ENCODE measurements at places on chromosomes 16 and 17. TPM values are rescaled to one million over a fixed set of nuclear protein-coding genes. Genes with fewer than 3 reads are reported as not detected.

The SLC13A5 gene
- polyA plus RNA-seq: not detected

The CD300LG gene
- polyA plus RNA-seq: 37.2 TPM

The PDILT gene
- not detected for polyA plus RNA-seq

The SDR42E1 gene
- polyA plus RNA-seq: 0.11 TPM

The SLC4A1 gene
- polyA plus RNA-seq: 0.03 TPM

The PLXDC1 gene
- polyA plus RNA-seq: 13.3 TPM

The CYGB gene
- polyA plus RNA-seq: 16.7 TPM

The DPEP1 gene
- not detected for polyA plus RNA-seq

The NPIPB9 gene
- polyA plus RNA-seq: 0.18 TPM

The ITGAL gene
- polyA plus RNA-seq: 1.3 TPM

The NOD2 gene
- 0.71 TPM for polyA plus RNA-seq

- no peak for DNase-seq
Measured at GRCh38 chr17:82091264-82092066, 6.6 kb downstream of the FASN start.

DNA sequence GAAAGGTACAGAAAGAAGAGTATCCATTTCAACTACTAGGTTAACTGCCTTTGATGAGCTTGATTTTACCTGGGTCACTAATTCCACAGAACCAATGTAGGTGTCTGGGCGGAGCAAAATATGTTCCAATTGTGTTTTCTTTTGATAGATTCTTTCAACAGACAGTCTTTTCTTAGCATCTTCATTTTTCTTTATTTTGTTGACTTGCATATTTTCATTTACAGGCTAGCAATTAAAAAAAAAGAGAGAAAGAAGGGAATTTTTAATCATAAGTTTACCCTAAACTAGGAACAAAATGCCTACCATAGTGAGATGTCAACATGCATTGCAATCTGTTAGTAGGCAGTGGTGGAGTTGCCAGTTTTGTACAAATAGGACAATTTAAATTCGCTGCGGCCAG, 1.0 kb downstream of the TOP2A start:
- DNase-seq: no peak

DNA sequence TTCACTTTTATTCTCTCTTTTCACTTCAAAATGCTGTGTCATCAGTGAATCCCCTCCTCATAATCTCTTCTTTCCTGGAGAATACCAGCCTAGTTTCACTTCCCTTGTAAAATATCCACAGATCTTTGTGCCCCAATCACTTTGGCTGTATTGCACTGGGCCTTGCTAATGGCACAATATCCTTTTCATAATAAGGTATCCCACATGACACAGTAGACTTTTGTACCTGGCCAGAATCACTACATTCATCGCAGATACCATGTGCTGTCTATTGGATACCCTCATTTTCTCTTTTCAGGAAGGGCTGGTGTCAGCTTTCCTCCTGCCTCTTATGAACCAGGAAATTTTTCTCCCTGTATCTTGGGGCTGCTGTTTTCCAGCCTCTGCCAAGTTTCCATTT, 25.7 kb upstream of the TOX3 start:
- no peak for DNase-seq

GRCh38 chr17:73895157-73895556, 250.9 kb upstream of the SDK2 start:
- DNase-seq: no peak

GRCh38 chr17:32481193-32481592, 5.6 kb upstream of the CDK5R1 start:
- no peak for DNase-seq

GRCh38 chr17:67390646-67391361, 13.7 kb downstream of the PITPNC1 start:
- peak; percentile 57 for DNase-seq

- DNase-seq: no peak
Measured at GRCh38 chr16:56866955-56867830, 2.2 kb downstream of the SLC12A3 start.

DNA sequence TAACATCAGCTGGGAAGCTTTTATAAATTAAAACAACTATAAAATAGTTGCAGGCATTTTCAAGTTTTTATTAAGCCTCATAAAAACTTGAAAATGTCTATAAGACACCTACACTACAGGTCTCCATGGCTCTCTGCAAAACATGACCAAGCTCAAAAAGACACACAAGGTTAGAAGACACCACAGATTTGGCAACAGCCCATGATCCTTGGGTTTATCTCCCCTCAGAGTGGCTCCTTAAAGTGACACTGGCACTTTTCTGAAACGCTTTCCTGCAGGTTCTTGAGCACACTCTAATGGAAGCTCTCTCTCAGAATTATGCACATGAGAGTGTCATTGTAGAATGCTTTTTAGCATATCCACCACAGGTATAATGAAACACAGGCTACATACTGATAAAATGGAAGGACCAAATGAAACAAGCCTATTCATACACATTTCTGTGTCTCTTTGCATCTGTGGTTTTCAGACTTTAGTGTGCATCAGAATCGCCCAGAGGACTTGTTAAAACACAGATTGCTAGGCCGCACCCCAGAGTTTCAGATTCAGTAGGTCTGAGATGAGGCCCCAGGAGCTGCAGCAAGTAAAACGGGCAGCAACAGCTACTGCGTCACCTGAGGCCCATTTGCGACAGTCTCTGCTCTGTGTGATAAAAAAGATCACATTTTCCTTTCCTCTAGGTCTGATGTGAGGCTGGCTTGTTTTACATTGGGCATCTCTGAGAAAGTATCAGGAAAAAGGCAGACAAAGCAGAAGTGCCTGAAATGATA, 75.0 kb upstream of the WSB1 start:
- DNase-seq: no peak

DNA sequence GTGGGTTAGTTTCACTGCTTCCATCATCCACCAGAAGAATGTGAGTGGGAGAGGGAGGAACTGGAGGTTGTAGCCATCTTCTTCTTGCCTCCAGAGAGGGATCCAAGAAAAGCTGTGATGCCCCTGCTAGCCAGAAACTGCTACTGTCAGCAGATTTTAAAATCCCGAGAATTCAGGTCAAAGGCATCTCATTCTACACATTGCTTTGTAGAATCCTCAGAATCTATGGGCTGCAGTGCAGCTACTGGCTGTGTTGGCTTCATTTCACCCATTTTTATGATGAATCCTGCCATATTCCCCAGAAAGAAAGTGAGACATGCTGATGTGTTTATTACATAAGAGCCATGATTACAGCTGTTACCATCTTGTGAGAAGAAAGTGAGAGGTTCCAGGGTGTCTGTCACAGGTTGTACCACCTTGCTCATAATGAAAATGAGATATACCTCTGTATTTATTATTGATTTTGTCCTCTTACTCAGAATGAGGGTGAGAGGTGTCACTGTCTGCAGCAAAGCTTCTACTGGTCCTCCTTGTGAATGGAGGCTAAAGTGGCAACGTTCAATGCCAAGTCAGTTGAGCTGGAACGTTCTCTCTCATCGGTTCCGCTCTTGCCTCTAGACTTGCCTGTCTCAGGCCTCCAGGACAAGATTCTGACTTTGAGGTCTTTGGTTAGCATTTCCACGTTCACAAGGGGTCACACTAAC, 50.1 kb upstream of the MYH10 start:
- no peak for DNase-seq

DNA sequence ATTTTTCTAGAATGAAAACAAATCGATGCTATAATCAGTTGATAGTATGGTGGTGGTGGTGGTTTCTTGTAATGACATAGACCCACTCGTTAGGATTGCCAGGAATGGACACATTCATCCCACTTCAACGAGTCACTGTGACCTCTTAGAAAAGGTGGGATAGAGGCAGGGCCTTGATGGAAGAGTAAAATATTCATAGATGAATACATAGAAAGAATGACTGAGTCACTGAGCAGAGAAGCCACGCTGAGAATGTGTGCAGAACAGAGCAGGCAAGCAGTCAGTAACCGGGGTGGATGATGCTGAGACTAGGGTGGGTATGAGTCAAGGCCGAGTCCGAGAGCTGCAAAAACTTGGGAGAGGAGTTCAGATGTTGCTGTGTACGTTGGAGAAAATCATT, 129.9 kb downstream of the PITPNC1 start:
- no peak for DNase-seq

- no peak for DNase-seq
Measured at GRCh38 chr17:8419305-8419704, 16.4 kb upstream of the NDEL1 start.

- no peak for DNase-seq
Measured at GRCh38 chr16:84430860-84431259, 62.5 kb downstream of the ATP2C2 start.

DNA sequence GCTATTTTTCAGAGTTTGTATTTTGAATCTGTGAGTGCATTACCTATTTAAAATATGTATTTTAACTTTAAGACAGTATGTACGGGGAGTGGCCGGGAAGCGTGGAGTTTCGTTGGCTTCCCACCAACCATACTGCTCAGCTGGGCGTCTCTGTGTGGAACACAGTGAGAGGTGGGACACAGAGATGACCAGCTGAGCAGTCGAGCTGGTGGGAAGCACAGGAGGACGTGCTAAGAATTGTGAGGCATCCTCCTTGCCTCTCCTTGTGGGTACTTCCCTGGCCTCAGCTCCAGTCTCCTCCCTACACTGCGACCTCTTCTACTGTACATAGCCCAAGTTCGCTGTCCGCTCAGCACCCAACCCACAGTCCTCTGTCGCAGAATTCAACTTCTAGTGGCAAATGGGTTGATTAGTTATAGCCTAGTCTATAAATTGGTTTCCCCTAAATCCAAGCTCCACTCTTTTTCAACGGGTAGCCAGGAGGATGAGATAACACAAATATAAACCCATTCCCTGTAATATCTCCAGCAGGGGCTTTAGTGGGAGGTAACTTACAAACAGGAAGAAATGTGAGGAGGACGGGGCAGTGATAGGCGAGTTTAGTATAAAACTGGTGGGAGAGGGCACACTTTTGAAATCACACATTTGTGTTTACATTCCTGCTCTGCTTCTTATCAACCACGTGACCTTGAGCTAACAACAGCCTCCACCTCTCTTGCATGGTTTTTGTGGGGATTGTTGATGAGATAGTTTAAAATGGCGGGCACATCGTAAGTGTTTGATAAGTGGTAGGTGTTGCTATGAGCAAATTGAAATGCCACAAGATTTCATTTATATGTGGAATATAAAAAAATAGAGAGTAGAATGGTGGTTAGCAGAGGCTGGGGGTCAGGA, 211.9 kb upstream of the HS3ST3A1 start:
- DNase-seq: no peak

DNA sequence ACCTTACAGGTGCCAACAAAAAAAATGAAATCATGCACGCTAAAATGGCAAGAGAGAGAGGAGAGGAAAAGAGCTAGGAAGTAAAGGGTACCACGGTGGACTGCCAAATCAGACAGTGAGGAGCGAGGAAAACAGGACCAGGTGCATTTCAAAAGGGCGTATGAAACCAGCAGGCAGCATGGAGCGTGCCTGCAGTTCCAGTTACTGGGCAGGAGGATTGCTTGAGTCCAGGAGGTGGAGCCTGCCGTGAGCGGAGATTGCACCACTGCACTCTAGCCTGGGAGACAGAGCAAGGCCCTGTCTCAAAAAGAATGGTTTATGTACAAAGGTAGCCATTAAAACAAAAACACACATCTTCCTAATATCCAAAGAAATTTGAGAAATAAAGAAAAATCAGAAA, 16.4 kb downstream of the USP36 start:
- no peak for DNase-seq

GRCh38 chr17:34584805-34585416, 5.5 kb downstream of the TMEM132E start:
- no peak for DNase-seq

DNA sequence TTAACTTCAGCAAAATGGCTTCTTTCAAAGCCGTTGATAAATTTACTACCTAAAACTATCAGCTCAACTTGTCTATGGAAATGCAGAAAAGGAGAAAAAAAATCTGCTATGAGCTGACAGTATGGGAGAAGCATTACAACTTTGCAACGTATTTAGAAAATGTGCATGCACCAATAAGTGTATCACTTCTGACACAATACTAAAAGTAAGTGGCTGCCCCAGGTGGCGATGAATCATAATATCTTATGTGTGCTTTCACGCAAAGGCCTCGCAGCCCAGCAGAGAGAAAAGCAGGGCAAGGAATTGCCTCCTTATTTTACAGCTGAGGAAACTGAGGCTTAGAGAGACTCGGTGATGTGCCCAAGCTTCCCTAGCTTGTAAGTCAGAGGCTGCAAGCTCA, 101.8 kb downstream of the SALL1 start:
- DNase-seq: no peak

DNA sequence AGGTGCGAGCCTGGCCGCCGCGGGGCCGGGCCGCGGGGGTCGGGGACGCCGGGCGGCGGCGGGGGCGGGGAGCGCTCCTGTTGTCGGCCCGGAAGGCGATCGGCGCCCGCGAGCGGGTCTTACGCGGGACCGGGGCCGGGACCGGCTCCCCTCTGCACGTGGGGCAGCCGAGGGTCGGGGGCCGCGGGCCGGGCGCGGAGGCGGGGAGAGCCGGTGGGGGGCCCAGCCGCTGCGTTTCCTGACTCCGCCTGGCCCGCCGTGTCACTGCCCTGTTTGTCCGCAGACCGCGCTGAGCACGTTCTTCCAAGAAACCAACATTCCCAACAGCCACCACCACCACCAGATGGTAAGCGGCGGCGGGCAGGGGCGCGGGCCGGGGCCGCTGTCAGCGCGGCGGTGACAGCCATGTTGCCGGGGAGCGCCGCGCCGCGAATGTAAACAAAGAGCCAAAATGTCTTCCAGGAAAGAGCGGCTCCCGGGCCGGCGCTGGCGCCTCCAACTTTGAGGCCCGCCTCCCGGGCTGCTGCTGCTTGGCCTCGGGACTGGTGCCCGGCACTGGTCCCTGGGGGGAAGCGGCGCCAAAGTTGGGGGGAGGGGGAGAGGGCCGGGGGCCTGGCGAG, 586 bp downstream of the UBALD2 start:
- peak; percentile 77 for DNase-seq

DNA sequence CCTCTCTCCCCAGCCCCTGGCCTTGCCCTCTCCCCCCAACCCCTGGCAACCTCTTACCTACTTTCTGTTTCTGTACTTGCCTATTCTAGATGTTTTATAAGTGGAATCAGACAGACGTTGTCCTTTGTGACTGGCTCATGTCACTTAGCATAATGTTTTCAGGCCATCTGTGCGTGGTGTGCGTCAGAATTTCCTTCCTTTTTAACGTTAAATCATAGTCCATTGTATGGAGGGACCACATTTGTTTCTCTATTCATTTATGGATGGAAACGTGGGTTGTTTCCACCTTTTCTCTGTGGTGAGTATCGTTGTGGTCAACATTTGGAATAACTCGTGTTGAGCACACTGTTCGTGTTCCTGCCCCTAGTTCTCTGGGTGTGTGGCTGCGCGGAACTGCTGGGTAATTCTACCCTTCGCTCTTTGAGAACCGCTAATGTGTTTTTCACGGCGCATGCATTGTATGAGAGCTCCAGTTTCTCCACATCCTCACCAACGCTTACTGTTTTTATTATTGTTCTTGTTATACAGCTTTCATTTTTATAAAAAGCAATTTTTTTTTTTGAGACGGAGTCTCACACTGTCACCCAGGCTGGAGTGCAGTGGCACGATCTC, 26.3 kb downstream of the ACTG1 start:
- no peak for DNase-seq

GRCh38 chr17:55699181-55699860, 23.3 kb downstream of the TMEM100 start:
- DNase-seq: no peak

GRCh38 chr16:69166946-69167930, 19.7 kb upstream of the SNTB2 start:
- no peak for DNase-seq
